ENCODE measurements at places on chromosomes 6 and 20.

DNA sequence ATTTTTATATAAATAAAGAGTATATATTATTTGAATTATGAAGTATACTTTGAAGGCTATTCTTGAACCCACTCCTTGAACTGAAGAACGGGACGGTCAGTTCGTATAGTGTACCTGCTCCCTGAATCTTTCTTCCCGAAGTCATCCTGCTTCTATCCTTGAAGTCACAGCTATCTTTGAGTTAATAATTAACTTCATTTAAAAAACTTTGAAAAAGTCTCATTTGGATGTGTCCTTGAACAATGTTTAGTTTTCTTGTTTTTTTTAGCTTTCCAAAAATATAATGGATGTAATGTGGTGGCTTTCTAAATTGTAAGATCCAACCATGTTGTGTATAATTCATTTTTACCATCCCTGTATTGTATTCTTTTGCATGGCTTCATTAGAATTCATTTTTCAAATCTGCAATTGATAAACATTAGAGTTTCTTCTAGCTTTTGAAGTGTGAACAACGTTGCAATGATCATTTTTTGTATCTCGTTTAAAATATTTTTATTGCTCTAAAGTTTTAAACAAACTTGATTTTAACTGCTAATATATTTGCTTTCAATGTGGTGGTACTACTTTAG, 94.4 kb downstream of the NCOA3 start:
- no peak for DNase-seq

- no peak for DNase-seq
Measured at GRCh38 chr20:47304287-47304686, 52.2 kb downstream of the ZMYND8 start.

- DNase-seq = no peak
Measured at GRCh38 chr20:58524814-58525213, 9.6 kb upstream of the APCDD1L start.

GRCh38 chr6:15402406-15403045, 156.7 kb downstream of the JARID2 start:
- peak; percentile 67 for DNase-seq

DNA sequence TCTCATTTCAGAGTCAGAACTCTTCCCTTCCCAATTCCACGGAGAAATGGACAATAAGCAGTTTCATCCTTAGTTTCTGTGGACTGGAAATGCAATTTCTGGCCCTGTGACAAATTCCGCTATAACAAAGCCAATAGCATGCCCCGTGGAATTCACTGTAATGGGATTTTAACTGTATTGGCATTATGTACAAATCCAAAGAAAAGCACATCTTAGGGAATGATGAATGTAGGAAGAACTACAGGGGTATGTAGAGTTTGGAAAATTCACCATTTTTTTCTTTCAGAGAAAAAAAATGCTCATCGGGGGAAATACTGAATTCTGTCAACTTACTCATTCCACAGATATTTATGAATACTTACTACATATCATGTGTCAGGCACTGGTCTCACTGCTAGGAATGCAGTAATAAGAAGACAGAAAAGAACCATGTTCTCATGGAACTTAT, 43.5 kb downstream of the KIF6 start:
- no peak for DNase-seq

GRCh38 chr6:8047541-8048292, 16.5 kb downstream of the BLOC1S5 start:
- DNase-seq = no peak

- DNase-seq = no peak
Measured at GRCh38 chr20:57896563-57896962, 186.7 kb upstream of the PMEPA1 start.

- DNase-seq = peak; percentile 87
Measured at GRCh38 chr6:16747232-16748024, 13.8 kb downstream of the ATXN1 start.

- DNase-seq = no peak
Measured at GRCh38 chr6:48176645-48177308, 65.8 kb upstream of the PTCHD4 start.

DNA sequence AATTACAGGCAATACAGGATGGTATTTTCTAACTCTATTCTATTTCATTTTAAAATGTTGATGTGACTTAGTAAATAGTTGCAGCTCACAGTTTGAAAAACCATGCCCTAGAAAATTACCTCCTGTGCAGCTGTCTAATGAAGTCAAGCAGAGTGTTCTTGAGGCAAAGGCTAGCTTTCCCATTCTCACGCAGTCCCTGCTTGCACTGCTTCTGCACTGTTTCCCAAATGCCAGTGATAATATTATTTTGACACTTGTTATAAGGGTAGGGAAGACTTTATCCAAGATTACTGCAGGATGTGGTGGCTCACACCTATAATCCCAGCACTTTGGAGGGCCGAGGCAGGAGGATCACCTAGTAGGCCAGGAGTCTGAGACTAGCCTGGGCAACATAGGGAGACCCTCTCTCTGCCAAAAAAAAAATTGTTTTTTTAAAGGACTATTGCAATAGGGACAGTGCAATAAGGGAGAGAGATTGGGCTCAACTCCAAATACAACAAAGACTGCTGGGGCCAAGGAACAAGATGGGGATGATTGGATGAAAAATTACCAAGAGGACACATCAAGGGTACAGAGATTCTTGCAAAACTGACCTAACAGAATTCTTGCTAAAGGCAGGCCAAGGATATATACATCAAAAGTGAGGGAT, 196.1 kb downstream of the LY86 start:
- no peak for DNase-seq

- DNase-seq = no peak
Measured at GRCh38 chr6:98717322-98717877, 117.0 kb upstream of the POU3F2 start.

DNA sequence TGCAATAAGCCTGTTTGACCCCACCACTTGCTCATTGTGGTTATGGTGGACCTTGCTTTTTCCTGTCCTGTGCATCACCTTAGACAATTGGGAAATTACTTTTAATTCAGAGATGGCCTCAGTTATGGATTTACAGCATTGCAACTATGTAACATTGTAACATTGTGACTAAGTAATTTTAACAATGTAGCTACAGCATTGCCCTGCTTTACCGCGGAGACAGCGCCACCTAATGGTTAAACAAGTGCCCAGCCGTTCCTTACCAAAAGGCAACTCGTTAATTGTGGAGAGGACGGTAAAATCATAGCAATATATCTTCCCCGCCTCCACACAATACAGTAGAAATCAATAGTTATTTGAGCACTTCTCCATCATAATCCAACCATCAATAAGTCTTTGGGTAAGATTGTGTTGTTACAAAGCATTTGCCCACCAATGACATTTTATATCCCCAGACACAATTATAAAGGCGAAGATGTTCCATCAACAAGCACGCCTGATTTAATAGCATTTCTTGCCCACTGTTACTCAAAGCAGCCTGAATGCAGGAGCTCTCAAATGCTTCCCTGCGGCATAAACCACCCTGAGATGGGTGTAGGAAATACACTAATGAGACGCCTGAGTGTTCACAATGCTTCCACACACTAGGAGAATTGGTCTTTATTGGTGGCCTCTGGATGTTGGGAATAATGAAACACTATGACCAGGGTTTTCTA, 93.7 kb downstream of the PROKR2 start:
- peak; percentile 68 for DNase-seq

- no peak for DNase-seq
Measured at GRCh38 chr20:35561268-35561667, 19.4 kb downstream of the ERGIC3 start.

GRCh38 chr6:53428886-53429285, 80.1 kb upstream of the ELOVL5 start:
- no peak for DNase-seq

DNA sequence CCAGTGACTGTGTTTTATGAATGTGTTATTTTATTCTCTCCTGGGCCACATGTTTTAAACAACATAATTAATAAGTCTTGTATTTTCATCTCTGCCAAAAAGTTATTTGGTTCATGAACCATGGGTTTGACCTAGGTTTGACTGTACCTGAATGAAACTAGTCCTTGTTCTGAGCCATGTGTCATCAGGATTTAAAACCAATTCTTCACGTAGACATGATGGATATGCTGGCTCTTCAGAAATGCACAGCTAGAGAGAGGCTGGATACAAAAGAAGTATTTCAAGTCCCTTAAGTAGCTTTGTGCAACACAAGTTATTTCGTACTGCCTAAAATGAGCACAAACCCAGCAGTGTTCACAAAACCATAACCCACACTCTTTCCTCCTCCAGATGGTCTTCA, 116.1 kb downstream of the IBTK start:
- no peak for DNase-seq
